ENCODE measurements at places on chromosomes 2 and 18. TPM values are rescaled to one million over a fixed set of nuclear protein-coding genes. Genes with fewer than 3 reads are reported as not detected.

DNA sequence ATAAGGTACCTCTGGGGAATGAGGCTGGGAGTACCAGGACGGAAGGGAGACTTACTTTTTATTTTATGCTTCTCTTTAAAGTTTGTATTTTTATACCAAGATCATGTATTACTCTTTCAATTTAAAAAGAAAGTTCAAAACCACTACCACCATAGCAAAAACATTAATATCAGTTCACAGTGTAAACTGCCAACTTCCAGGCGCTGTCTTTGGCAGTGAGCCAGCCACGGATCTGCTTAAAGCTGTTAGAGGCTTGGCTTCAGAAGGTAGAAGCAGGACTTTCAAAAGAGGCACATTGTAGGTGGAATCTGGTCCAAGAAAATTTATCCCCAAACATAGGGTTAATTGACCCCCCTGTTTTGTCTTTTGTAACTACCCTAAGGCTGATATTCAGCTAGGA is 74.8 kb downstream of the B3GNT2 start:
- DNase-seq, result peak; percentile 50

The NAT8 gene
- not detected for total RNA-seq

The ACKR3 gene
- 2.0 TPM for total RNA-seq

DNA sequence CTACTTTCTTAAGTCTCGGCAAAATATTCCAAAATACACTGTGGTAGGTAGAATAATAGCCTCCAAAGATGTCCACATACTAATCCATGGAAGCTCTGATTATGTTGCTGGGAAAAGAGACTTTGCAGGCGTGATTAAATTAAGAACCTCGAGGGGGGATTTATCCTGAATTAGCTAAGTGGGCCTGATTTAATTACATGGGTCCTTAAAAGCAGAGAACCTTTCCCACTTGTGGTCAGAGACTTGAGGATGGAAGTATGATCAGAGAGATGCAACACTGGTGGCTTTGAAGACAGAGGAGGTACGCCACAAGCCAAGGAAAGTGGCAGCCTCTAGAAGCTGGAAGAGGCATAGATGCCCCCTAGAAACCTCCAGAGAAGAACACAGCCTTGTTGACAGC is 2.8 kb downstream of the DYM start:
- no peak for DNase-seq

DNA sequence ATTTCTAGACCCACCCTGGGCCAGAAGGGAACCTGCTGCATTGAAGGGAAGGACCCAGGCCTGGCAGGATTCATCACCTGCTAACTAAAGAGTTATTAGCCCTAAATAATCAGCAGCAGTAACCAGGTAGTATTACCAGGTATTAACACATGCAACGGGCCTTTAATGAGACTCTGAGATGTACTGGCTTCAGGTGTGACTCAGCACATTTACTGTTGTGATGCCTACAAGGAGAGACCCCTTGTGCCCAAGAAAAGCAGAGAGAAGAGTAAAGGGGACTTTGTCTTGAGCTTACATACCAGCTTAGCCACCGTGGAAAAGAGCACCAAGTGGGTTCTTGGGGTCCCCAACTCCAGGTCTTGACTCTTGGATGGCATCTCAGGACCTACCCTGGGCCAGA is 243.1 kb upstream of the SLC39A10 start:
- no peak for DNase-seq

DNA sequence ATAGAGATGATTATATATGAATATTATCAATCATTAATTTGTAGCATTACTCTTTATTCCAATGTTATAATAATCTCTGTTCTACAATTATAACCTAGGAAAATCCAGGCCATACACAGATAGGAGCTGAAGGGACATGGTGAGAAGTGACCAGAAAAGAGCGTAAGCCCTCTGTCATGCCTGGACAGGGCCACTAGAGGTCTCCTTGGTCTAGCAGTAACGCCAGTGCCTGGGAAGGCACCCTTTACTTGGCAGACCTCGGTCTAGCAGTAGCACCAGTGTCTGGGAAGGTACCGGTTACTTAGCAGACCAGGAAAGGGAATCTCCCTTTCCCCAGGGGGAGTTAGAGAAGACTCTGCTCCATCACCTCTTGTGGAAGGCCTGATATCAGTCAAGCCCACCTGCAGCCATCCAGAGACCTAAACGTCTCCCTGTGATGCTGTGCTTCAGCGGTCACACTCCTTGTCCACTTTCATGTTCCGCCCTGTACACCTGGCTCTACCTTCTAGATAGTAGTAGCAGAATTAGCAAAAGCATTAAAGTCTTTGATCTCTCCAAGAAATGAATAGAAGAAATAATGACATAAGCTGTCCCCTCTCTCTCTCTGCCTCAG is 447.5 kb upstream of the FSIP2 start:
- DNase-seq, result peak; percentile 59

GRCh38 chr2:155583674-155584195 is 748.8 kb downstream of the NR4A2 start:
- DNase-seq, result no peak

The AGXT gene
- not detected for total RNA-seq

The GCG gene
- not detected for total RNA-seq

Data from fibroblast of the aortic adventitia (primary cell).